Dorsolateral prefrontal cortex (tissue), 122 donors: ENCODE measurements at places on chromosomes 12 and 14.
A peak's percentile ranks its signal among the peaks of the same experiment; 100 is the strongest.

DNA sequence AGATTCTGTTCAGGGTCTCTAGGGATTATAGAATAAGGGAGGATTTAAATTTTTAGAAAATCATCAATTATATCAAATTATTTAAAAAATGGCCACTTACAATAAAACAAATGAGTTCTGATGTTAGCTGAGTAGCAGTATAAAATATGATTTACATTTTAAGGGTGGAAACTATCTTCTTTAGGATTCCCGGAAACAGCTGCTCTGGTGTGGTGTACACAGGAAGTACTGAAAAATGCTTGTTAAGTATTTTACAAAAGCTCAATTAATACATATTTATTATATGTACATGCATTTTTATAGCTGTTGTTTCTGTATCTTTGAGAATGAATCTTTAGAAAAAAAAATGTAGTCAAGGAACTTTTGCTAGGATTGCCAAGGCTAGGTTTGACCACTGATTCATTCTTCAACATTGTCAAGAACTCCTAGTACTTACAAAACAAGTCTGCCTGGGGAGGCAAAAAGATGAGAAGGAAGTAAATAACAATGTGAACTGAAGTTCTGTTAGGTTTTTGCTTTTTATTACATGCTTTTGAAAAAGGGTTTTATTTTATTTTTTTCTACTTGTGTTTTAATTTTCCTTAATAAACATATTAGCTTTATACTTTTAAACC, 48.0 kb downstream of the ARF6 start:
- no peak for DNase-seq

- no peak for DNase-seq
Observed at GRCh38 chr12:91824991-91825390, 320.7 kb downstream of the BTG1 start.

- no peak for DNase-seq
Observed at GRCh38 chr14:91911474-91912032, 35.9 kb downstream of the FBLN5 start.

- DNase-seq: peak; percentile 27
Observed at GRCh38 chr12:10363914-10364814, 25.7 kb downstream of the KLRK1 start.

DNA sequence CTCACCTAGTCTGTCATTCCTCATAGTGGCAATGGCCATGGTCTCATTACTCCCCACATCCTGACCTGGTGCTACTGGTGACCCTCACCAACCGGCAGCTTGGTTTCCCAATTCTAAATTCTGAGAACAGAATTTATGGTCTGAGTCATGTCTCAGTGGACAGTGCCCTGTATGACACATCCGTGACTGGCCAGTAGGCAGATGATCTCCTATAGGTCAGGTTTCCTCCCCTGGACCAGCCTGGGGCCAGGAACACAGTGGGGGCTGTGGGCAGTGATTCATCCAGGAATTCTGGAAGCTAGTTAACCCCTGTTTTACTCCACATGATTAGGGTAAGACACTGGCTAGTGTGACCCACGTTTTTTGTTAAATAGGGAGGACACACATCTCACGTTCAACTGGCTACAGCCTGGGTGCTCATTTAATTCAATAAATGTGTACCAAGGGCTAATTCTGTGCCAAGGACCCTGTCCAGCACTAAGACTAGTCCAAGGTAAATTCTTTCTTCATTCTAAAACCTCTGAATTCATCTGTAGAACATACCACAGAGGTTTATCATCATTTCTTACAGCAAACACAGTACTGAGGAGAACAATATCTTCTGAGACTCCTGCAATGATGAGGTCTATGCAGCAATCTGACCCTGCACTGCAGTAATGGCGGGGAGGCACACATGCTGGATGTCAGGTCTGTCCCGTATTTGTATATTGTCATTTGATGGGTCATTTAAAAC, 249.6 kb upstream of the TBX3 start:
- no peak for DNase-seq

DNA sequence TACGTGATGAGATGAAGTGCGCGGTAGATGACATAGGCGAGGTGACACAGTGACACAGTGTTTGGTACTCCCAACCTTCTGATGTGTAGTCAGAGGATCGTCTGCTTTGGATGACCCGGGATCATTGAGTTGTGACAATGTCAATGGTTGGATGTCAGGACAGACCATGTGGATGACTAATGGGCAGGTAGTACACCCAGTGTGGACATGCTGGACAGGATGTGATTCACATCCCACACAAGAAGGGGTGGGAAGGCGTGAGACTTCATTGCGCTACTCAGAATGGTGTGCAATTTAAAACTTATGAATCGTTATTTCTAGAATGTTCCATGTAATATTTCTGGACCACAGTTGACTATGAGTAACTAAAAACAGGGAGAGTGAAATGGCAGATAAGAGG, 23.8 kb downstream of the MAP3K9 start:
- no peak for DNase-seq
